ENCODE measurements at places on chromosomes 16 and 17.
A peak's percentile ranks its signal among the peaks of the same experiment; 100 is the strongest.

DNA sequence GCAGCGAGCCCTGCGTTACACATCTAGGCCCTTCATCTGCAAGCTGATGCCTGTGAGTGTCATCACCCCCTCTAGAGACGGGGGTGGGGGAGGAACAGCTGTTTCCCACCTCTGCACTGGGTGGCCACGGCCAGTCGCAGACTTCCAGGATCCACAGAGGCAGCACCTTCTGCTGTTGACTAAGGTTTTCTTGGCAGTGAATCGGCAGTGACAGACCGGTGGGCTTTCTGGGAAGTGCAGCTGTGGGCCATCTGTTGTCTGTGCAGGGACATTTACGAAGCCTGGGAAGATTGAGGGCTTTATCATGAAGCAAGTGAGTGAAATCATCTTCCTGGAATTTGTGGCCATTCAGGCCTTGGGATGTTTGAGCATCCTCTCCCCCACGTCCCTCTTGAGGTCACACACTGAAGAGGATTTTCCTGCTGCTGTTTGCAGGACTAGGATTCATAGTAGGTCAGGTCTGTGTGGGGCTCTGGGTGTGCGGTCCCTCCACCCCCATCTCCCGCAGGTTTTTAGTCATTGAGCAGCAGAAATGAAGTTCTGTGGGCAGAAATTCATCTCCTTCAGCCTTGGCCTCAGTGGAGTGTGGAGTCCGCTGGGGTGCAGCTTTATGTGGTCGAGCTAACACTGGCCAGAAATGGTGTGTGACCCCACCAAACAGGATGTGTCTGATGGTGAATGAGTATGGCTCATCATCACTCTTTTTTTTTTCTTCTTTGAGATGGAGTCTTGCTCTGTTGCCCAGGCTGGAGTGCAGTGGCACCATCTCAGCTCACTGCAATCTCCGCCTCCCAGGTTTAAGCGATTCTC lies 12.0 kb downstream of the PGS1 start:
- no peak for DNase-seq

DNA sequence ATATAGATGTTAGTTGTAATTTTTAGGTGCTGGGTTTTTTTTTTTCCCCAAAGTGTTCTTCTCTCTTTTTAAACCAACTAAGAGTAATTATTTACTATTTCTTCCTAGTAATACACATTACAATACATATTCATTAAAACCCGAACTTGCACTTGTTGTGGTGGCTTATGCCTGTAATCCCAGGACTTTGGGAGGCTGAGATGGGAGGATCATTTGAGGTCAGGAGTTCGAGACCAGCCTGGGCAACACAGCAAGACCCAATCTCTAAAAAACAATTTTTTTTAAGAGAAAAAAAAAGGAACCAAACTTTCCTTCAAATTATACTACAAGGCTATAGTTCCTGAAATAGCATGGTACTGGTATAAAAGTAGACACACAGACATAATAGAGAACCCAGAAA lies 3.8 kb downstream of the EFCAB5 start:
- no peak for DNase-seq

DNA sequence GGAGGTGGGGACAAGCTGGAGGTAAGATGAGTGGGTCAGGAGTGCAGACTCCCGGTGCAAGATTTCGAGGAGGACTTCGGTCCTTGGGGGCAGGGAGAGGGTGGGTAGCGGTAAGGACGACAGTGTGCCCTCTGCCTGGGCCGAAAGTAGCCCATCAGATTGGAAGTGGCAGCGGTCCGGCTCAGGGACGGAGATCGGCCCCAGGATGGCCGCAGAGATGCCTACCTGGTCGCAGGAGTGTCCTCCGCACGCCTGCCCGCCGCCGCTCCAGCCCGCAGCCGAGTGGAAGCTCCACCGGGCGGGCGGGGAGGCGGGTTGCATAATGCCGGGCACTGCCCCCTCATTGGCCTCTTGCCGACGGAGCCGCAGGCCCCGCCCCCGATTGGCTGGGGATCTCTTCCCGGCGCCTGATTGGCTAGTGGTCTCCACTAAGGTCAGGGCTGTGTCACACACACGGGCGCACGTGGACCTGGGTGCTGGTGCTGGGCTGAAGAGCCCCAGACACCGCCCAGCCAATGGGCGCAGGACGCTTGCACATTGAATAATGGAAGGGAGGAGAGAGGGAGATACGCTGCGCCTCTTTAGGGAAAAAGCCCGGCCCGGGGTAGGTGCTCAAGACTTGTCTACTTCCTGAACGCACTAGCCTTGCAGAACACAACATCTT lies at the start of gene PER1:
Gene PER1 (minus strand): TSS at position 293 of the 664 bp plus-strand sequence. CDS start 1,698 bp downstream, outside the sequence.
- DNase-seq, result peak; percentile 99

- DNase-seq, result no peak
Measured at GRCh38 chr16:67419931-67420330, 3.7 kb upstream of the ZDHHC1 start.

DNA sequence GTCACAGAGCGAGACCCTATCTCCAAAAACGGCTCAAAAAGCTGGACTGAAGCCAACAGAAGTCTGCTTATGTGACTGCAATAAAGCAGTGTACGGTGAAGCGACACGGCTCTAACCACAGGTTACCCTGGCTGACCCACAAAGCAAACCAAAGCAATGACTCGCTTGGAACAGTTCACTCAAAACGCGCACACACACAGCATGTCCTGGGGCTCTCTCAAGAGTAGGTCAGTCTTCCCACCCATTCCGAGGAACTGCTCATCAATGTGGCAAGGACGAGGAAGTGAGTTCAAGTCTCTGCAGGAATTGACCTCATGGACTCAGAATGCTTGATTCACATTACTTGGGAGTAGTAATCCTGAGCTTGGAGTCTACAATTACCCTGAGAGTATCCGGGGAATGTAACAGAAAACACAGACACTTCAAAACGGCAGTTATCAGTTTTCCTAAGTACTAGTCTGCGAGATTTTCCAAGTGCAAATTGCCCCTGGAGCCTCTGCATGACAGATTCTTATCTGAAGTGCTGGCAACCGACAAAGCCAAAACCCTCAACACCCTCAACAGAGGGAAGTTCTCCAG lies 25.4 kb downstream of the PELP1 start:
- no peak for DNase-seq

DNA sequence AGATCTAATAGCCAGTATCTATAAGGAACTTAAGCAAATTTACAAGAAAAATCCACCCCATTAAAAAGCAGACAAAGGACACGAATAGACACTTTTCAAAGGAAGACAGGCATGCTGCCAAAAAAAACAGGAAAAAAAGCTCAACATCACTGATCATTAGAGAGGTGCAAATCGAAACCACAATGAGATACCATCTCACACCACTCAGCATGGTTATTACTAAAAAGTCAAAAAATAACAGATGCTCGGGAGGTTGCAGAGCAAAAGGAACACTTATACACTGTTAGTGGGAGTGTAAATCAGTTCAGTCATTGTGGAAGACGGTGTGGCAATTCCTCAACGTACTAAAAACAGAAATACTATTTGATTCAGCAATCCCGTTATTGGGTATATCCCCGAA lies 9.6 kb downstream of the STX8 start:
- DNase-seq, result no peak

DNA sequence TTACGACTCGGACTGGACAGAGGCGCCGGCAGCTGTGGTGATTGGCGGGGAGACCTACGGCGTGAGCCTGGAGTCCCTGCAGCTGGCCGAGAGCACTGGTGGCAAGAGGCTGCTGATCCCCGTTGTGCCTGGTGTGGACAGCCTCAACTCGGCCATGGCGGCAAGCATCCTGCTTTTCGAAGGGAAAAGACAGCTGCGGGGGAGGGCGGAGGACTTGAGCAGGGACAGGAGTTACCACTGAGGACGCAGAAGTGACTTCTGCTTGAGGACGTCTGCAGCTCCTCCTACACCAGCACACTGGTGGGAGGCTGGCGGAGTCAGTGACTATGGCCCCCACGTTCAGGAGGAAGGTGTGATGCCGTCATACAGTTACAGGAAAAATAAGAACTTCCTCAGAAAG lies 9.7 kb downstream of the MRM3 start:
- DNase-seq, result no peak

GRCh38 chr17:17845046-17845775 lies 8.4 kb upstream of the SREBF1 start:
- DNase-seq, result no peak

DNA sequence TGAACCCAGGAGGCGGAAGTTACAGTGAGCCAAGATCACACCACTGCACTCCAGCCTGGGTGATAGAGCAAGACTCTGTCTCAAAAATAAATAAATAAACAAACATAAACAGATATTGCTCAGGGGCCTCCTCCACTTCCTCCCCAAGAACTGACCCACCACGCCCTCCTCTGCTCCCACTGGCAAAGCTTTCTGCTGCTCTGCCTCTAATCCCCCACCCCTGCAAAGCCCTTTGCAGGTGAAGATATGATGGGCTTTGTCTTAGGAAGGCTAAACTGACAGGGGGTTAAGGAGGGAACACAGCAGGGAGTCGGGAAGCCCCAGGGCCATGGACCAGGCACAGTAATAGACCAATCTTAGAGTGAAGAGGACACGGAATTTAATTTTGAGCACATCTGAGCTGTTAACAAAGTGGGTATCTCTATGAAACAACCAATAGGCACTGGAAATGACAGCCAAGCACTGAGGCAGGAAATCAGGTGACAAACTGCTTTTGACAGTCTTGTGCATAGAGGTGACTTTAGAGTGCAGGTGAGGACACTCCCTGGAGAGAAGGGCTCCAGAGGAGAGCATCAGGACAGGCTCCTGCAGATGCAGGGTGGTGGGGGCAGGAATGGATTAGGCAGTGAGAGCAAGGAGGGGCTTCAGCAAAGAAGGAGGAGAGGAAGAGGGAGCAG lies 6.4 kb upstream of the CD300LD start:
- DNase-seq, result no peak

DNA sequence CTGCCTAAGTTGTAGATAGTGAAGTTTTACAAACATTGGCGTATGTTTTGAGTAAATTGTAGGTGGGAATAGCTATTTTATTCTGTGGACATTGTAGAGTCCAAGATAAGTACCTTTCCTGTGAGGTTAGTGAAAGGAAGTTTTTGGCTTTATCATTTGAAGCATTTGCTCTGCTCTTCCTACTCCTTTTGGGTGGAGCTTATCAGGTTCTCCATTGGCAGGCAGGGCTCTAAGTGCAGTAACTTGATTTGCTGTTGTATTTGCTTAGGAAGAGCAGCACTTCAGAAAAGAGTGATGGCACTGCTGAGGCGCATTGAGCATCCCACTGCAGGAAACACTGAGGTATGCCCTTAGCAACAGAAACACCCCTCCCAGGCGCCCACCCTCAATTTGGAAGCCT lies 70.1 kb downstream of the OMG start:
- DNase-seq, result no peak

- DNase-seq, result no peak
Measured at GRCh38 chr16:9072806-9073341, 18.6 kb upstream of the HAPSTR1 start.

Measured in ascending aorta (tissue), 2 donors.